Smooth muscle cell of the pulmonary artery (primary cell): ENCODE measurements at places on chromosomes 12 and 14. TPM values are rescaled to one million over a fixed set of nuclear protein-coding genes. Genes with fewer than 3 reads are reported as not detected.

LRP1 gene
- 1,272 and 1,561 TPM in 2 replicates for total RNA-seq

CHPT1 gene
- 52.8 and 59.0 TPM in 2 replicates for total RNA-seq

PLD4 gene
- total RNA-seq = 0.07 and 0.13 TPM in 2 replicates

SOAT2 gene
- total RNA-seq = not detected in 2 replicates

GNG2 gene
- total RNA-seq = 13.7 and 43.6 TPM in 2 replicates

MYL2 gene
- not detected in 2 replicates for total RNA-seq

WNT5B gene
- total RNA-seq = 50.8 and 69.2 TPM in 2 replicates

LRRC9 gene
- total RNA-seq = not detected in 2 replicates

CNTN1 gene
- total RNA-seq = 0.59 and 1.8 TPM in 2 replicates

DLGAP5 gene
- total RNA-seq = 2.8 and 10.2 TPM in 2 replicates

ALDH2 gene
- total RNA-seq = 39.2 and 56.9 TPM in 2 replicates

ASCL1 gene
- total RNA-seq = not detected in 2 replicates

SLC7A7 gene
- total RNA-seq = 3.4 and 34.2 TPM in 2 replicates

APOF gene
- total RNA-seq = not detected in 2 replicates

RNU4-1 gene
- total RNA-seq = under 0.01 TPM in 1 of 2 replicates, not detected in the other

GLIPR1L2 gene
- total RNA-seq = 0.46 and 1.7 TPM in 2 replicates

AMDHD1 gene
- total RNA-seq = 0.07 and 0.13 TPM in 2 replicates

RILPL2 gene
- 4.6 and 7.9 TPM in 2 replicates for total RNA-seq

GAS2L3 gene
- total RNA-seq = 6.1 and 11.5 TPM in 2 replicates

NINJ2 gene
- total RNA-seq = 0.20 and 1.0 TPM in 2 replicates

TMTC1 gene
- total RNA-seq = 43.8 and 93.0 TPM in 2 replicates

ITPK1 gene
- 23.3 and 31.7 TPM in 2 replicates for total RNA-seq

SIX1 gene
- 4.6 and 5.4 TPM in 2 replicates for total RNA-seq
